Ureter (tissue), 1 donor: ENCODE measurements at places on chromosomes 16 and 17. TPM values are rescaled to one million over a fixed set of nuclear protein-coding genes. Genes with fewer than 3 reads are reported as not detected.

DNAI2 gene
- total RNA-seq, result not detected

CIBAR2 gene
- total RNA-seq, result not detected

NLE1 gene
- 20.0 TPM for total RNA-seq

ACSM5 gene
- total RNA-seq, result 2.3 TPM

MT1F gene
- total RNA-seq, result 8.7 TPM

GRAP gene
- total RNA-seq, result 3.6 TPM

CD79B gene
- 12.5 TPM for total RNA-seq

SEZ6L2 gene
- total RNA-seq, result 7.5 TPM

IGFBP4 gene
- total RNA-seq, result 505 TPM

DNA sequence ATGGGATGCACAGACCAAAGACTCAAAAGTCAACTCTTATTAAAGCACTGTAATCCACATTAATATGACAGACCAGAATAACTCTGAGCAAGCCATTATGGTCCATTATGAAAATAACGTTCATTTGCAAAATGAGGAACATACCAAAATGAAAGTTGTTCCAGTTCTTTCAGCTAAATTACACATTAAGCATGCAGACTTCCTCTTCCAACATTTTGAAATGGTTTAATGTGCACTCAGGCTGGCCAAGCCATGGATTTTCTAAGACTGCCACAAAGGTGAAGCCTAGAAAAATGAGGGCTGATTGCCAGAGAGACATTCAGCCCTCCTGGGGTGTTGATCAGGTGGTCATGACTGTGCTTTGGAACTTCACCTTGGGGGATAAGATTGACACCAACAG lies 56.7 kb upstream of the NOG start:
- DNase-seq, result no peak

DNA sequence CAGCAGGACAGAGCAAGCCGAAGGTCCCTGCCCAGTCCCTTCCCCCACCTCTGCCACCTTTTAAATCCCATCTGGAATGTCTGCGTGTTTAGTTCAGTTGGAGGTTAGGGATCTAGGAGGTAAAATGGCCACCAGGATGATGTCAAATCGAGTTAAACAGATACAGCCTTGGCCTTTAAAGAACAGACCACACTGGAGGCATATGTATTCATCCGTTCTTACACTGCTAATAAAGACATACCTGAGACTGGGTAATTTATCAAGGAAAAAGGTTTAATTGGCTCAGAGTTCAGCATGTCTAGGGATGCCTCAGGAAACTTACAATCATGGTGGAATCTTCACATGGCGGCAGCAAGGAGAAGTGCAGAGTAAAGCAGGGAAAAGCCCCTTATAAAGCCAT lies 167.8 kb upstream of the CACNG5 start:
- no peak for DNase-seq

DNA sequence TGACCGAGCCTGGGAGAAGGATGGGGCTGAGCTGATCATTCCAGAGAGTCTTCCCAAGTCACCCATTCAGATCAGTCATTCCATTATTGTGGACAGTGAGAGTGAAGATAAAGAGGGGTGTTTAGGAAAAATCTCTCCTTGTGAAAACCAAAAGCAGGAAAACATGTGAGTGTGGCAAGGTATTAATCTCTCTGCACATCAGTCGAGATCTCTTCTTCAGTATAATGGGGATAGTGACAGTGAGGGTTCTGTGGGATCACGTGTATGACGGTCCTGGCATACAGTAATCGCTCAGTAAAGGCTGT lies 35.4 kb downstream of the CHD9 start:
- DNase-seq, result no peak

GRCh38 chr17:82932518-82933310 lies 92.9 kb upstream of the ZNF750 start:
- no peak for DNase-seq

GRCh38 chr17:44144966-44145739 lies 3.4 kb downstream of the HROB start:
- DNase-seq, result no peak

GRCh38 chr16:19935694-19936093 lies 51.0 kb upstream of the GPRC5B start:
- no peak for DNase-seq

GRCh38 chr17:3799181-3799945 lies 1.6 kb downstream of the ITGAE start:
- DNase-seq, result no peak

DNA sequence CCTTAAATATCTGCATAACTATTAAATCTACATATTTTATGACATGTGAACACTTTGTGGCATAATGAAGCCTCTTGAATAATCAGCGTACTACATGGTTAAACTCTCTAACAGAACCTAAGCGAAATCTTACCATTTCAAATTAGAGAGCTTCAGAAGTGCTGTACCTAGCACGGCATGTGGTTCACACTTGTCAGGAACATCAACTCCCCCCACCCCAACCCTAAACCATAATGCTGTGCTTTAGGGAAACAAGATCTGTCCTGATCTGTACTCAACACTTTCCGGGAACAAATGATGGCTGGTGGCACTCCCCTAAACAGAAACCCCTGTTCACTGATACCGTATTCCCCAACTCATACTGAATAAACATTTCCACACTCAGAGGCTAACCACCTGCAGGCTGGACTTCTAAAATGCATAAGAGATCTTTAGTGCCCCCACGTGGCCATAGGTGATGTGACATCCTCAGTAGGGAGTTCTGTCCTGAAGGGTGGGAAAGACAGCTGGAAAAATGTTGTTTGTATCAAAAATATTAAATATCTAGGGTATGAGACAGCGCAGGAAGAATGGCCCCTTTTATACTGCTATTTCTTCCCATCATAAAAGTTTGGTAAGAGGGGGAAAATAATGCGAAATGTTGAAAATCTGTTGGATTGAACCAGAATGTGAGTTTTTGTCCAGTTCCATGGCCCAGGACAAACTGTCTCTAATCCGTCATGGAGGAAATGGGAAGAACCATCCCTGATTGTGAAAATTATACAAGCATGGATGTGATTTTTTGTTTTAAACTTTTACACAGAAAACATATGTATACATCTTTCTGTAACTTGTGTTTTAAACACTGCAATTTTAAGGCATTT lies 88.6 kb downstream of the USP31 start:
- peak; percentile 70 for DNase-seq

GRCh38 chr16:4115209-4115948 lies 863 bp downstream of the ADCY9 start:
- DNase-seq, result peak; percentile 48

- DNase-seq, result no peak
Measured at GRCh38 chr16:70476272-70477020, 22.1 kb downstream of the FCSK start.

DNA sequence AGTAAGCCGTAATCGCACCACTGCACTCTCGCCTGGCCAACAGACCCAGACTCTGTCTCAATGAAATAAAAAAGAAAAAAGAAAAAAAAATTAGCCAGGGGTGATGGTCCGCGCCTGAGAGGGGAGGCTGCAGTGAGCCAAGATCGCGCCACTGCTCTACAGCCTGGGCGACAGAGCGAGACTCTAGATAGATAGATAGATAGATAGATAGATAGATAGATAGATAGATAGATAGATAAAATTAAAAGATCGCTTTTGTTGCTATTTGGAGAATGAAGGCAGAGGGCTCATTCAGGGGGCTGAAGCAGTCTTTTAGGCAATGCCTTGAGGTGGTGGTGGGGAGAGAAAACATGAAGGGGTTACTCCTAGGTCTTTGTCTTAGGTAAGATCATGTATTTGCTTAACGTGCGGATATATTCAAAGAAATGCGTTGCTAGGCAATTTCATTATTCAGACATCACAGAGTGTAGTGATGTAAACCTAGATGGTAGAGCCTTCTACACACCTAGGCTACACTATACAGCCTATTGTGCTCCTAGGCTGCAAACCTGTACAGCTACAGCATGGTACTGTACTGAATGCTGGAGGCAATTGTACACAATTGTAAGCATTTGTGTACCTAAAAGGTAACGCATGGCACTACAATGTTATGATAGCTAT lies 4.3 kb upstream of the HES7 start:
- no peak for DNase-seq
